Activated CD4-positive, alpha-beta T cell treated with anti-CD3 and anti-CD28 coated beads for 4 hours (primary cell): ENCODE measurements at places on chromosomes 2 and 18.

- DNase-seq: peak; percentile 51
Observed at GRCh38 chr2:27264753-27265535, 2.1 kb upstream of the SLC30A3 start.

GRCh38 chr18:55448420-55448819 lies 139.6 kb downstream of the TCF4 start:
- DNase-seq: no peak

- DNase-seq: no peak
Observed at GRCh38 chr18:2164644-2165550, 406.4 kb downstream of the METTL4 start.

- DNase-seq: no peak
Observed at GRCh38 chr18:57802213-57803102, 657 bp downstream of the ATP8B1 start.

GRCh38 chr18:50104421-50104820 lies 90.5 kb downstream of the MYO5B start:
- no peak for DNase-seq

GRCh38 chr2:119960821-119961220 lies 52.1 kb upstream of the EPB41L5 start:
- DNase-seq: no peak

GRCh38 chr2:8885449-8886201 lies 48.2 kb upstream of the KIDINS220 start:
- DNase-seq: no peak

- no peak for DNase-seq
Observed at GRCh38 chr2:240620149-240620731, 5.0 kb upstream of the GPR35 start.

DNA sequence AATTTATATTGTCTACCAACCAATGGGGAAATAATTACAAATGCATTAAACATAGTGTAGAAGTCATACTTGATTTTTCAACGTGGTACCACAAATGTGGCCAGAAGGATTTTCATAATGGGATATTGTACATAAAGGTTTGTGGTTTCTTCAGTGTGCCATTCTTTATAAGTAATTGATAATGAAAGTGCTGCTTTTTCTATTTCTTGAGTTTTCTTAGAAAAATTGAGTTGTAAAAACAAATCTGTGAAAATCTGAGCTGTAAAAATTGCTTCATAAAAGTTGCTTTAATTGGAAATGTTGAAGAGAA lies 103.6 kb downstream of the KYNU start:
- no peak for DNase-seq

- no peak for DNase-seq
Observed at GRCh38 chr2:196442211-196442610, 197.3 kb upstream of the CCDC150 start.

GRCh38 chr2:233199870-233200269 lies 51.6 kb upstream of the ATG16L1 start:
- no peak for DNase-seq

GRCh38 chr2:50401772-50402653 lies 629.9 kb downstream of the NRXN1 start:
- DNase-seq: no peak

GRCh38 chr2:180048251-180048650 lies 41.2 kb upstream of the CWC22 start:
- DNase-seq: no peak

- DNase-seq: no peak
Observed at GRCh38 chr2:176567361-176567760, 298.1 kb downstream of the MTX2 start.

DNA sequence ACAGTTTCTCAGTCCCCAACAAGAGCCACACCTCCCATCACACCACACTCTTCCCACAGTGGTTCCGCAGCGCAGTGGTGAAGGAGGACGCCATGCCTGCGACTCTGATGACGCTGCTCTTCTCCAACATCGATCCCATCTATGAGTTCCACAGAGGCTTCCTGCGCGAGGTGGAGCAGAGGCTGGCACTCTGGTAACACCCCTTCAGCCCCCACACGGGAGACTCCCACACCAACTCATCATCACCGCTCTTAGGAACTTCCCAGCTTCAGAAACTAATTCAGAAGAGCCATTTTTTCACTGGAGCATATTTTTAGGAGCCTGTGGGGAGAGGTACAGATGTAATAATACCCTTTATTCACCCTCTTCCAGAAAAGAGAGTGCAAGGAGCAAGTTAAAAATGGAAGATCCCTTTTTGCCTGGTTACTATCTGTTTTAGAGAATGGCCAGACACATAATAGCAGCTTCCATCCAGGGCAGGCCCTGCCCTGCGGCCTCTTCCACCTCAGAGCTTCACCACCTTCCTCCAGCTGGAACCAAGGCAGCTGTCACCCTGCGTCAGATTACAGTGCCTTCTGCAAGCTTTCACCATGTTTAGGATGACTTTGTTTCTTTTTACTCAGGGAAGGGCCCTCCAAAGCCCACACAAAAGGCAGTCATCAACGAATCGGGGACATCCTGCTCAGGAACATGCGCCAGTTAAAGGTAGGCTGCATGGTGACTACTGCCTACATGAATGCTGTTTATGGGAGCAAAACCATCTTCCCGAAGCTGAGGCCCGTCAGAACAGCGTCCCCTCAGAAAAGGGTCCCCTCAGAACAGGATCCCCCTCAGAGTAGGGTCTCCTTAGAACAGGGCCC lies 44.9 kb downstream of the STK25 start:
- no peak for DNase-seq

DNA sequence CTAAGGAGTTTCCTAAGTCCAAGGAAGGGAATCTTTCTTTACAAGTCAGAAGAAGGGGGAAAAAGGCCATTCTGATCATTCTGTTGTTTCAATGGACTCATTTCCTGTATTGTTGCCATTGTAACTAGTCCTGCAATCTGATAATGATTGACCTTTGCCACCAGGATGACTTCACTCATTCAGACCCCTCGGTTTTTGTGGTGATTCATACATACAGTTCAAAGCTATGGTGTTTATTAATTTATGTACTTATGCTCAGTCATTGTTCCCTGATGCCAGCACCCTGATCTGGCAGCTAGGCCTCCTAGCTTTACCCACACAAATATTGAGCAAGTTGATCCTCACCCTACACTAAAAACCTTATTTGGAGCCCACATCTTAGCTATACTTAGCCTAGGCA lies 57.6 kb upstream of the ZNF519 start:
- DNase-seq: no peak

DNA sequence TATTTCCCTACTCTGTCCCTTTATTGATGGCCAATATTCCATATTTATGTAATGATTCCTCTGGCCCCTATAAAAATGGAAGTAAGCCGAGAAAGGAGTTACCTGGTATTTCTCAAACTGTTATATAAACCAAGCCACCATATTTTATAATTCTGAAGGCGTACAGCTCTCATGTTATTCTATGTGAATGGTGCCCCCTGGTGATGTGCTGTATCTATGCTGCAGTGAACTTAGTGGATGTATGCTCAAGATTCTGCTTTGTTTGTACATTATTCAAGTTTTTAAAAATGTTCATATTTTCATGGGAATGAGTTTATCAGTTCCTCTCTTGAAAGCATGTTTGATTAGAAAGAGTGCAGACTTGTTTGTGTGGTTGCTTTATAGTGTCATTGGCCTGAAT lies 194.5 kb upstream of the LRRTM1 start:
- DNase-seq: no peak

DNA sequence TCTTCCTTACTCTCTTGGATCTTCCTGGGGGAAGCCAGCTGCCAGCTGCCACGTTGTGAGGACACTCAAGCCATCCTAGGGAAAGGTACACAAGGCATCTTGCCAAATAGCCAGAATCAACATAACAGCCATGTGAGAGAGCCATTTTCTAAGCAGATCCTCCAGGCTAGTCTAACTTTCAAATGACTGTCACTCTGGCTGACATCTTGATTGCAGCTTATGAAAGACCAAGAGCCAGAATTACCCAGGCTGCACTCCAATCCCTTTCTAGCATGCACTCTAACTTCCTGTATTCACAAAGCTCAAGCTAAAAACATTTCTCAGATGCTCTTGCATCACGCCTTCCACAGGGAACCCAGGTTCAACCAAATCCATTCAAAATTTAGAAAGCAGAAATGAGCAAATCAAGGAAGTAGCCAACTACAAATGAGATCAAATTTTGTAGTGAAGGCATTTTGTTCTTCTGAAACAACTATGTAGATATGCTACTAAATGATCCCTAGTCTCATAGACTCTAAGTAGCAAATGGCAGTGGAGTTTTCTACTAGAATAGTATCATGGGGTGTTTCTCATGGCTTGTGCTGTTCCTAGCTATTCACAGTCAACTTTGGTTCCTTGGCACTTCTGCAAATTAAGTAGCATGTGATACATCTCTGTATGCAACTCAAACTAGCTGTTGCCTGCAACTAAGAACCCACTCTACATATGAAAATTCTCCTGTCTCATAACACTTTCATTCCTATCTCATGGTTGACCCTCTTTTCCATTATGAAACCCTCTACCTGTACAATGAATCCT lies 281.9 kb downstream of the ZEB2 start:
- no peak for DNase-seq

GRCh38 chr18:54316071-54316820 lies 41.4 kb downstream of the STARD6 start:
- DNase-seq: no peak

DNA sequence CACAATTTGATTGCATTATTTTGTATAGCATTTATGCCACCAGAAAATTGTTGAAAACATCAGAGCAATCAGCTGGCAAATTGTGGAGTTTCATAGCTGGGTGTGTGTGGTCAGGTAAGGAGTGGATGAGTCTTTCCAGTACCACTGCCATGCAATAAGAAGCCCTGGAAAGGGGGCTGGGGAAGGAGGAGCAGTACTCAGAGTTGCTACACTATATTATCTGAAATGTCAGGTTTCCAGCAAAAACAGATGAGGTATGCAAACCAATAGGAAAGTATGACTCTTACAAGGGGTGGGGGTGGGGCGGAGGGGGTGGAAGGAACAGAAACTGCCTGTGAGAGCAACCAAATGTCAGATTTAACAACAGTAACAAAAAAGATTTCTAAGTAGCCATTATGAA lies 112.2 kb downstream of the SOS1 start:
- no peak for DNase-seq

GRCh38 chr2:150133623-150134022 lies 353.8 kb downstream of the RND3 start:
- no peak for DNase-seq

DNA sequence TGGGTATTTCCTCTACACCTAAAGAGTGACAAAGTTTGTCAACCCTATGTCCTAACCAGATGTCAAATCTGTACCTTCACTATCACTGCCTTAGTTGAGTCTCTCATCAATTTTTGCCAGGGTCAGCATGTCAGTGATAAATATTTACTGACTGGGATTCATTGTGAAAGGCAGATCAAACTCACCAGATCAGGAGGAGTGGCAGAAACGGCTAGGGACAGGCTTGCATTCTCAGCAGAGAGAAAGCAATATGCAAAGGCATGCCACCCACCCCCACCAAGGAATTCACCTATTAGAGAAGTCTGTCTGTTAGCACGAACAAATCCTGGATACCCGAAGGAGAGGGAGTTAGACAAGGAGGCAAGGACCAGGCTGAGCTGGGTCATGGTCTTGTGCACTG lies 62.6 kb downstream of the PTPN2 start:
- no peak for DNase-seq

- no peak for DNase-seq
Observed at GRCh38 chr18:4765401-4765800, 310.3 kb upstream of the DLGAP1 start.

DNA sequence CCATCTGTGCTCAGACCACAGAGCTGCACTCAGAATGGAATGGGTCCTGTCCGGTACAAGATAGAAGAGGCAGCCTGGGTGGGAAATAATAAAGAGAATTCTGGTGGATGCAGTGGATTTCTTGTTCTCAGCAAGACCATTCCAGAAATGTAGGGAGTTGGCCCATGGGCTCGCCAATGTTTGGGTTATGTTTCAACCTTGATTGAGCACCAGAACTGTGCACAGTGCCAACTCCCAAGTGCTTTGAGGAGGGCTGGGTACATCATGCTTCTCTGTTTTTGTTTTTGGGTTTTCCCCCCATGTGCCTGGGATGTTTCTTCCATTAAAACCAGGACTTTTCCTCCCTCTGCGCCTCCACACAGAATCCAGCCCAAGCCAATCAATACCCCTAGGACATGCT lies 304.1 kb downstream of the TNS1 start:
- DNase-seq: no peak

- no peak for DNase-seq
Observed at GRCh38 chr2:141899740-141900139, 231.1 kb downstream of the LRP1B start.

- DNase-seq: no peak
Observed at GRCh38 chr2:41151746-41152145, 699.9 kb upstream of the SLC8A1 start.

GRCh38 chr2:189524746-189525145 lies 55.8 kb downstream of the SLC40A1 start:
- no peak for DNase-seq

- DNase-seq: no peak
Observed at GRCh38 chr2:65045651-65046050, 10.6 kb upstream of the CEP68 start.

DNA sequence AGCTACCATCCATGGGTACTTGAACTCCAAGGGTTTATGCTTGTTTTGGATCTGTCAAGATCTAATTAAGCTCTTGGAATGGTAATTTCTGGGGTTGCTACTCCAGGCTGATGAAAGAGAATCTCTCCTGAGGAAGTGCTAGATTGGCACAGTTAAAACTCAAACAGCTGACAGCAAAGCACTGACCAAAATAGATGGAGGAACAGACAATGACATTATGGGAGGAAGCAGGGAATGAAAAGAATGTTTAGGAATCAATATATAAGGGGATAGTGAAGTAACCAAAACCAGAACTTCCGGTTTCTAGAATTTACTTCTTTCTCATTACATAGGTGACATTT lies 6.3 kb downstream of the THUMPD2 start:
- no peak for DNase-seq

- no peak for DNase-seq
Observed at GRCh38 chr2:237896956-237897355, 37.5 kb downstream of the RAMP1 start.

DNA sequence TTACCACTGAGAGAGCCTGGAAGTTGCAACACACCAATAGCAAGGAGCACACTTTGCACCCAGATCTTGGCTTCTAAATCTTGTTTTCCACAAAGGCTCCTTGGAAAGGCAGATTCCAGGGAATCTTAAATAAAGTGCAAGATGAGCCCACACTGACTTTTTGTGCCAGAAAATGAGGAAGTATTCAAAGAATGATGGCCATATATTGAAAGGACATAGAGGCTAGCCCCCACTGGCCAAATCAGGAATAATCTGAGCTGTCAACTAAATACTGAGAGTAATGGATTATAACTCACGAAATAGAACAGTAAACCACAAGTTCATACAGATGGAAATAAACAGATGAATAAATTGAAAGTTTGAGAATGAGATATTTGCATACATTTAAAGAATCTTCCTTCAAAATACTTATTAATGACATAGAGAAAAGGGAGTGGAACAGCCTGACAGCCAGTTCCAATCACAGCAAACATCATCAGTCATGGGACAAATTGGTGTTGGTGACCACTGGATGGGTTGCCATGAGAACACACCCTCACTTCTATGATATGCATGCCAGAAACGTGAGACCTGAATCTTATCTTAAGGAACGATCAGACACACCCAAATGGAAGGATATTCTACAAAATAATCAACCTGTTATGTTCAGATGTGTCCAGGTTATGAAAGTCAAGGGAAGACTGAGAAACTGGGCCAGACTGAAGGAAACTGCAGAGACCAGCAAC lies 12.2 kb upstream of the ACKR3 start:
- no peak for DNase-seq

- DNase-seq: no peak
Observed at GRCh38 chr2:60629801-60630385, 76.4 kb upstream of the BCL11A start.
